ENCODE measurements at places on chromosomes 12 and 14.
A peak's percentile ranks its signal among the peaks of the same experiment; 100 is the strongest.

GRCh38 chr14:105622329-105622955, 96.1 kb downstream of the TMEM121 start:
- peak; percentile 26 for DNase-seq

GRCh38 chr12:118649765-118650585, 273.6 kb downstream of the SUDS3 start:
- no peak for DNase-seq

DNA sequence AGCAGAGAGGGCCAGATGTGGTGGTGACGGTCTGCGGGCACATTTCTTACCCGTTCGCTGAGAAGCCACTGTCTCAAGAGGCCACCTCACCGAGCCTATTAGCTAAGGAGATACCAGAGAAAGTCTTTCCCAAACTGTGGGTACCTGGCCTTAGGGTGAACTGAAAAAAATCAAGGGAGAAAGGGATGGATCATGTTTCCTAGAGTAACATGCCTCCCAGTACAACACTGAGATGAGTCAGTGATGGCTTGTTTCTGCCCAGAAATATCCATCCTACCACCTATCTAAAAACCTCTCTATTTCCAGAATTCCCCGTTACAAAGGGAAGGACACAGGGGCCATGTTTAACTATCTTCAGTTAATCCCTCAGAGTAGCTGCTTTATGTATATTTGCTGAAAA, 83.7 kb downstream of the LMNTD1 start:
- DNase-seq, result no peak

- no peak for DNase-seq
Measured at GRCh38 chr14:39381366-39381765, 50.9 kb downstream of the FBXO33 start.

DNA sequence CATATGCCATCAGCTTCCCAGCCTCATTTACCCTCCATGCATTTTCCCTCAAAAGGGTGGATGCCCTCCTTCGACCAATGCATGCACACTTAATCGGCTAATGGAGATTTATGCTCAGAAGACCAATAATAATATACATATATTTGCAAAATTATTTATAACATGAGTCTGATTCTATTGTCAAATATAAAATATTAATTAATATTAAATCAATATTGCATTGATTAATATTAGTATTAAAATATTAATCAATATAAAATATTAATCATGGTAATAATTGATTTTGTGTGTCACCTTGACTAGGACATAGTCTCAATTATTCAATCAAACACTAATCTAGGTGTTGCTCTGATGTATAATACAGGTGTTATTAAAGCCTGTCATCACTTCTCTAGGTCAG, 1282.5 kb downstream of the TMEM121 start:
- no peak for DNase-seq

All from activated CD4-positive, CD25-positive, alpha-beta regulatory T cell treated with anti-CD3 and anti-CD28 coated beads, Interleukin-2, amount 50 U/mL, for 72 hours (primary cell).